Dermis blood vessel endothelial cell (primary cell): ENCODE measurements at places on chromosomes 6 and 20.

DNA sequence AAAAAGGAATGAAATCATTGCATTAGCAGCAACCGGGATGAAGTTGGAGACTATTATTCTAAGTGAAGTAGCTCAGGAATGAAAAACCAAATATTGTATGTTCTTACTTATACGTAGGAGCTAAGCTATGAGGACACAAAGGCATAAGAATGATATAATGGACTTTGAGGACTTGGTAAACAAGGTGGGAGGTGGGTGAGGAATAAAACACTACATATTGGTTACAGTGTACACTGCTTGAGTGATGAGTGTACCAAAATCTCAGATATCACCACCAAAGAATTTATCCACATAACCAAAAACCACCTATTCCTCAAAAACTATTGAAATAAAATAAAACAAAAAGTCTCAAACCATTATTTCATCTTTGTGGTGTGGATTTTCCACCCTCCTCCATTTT, 593.5 kb downstream of the TENT5A start:
- DNase-seq: no peak

GRCh38 chr6:23245572-23245971, 676.2 kb downstream of the HDGFL1 start:
- no peak for DNase-seq

GRCh38 chr20:48814633-48815032, 13.2 kb downstream of the PREX1 start:
- no peak for DNase-seq

DNA sequence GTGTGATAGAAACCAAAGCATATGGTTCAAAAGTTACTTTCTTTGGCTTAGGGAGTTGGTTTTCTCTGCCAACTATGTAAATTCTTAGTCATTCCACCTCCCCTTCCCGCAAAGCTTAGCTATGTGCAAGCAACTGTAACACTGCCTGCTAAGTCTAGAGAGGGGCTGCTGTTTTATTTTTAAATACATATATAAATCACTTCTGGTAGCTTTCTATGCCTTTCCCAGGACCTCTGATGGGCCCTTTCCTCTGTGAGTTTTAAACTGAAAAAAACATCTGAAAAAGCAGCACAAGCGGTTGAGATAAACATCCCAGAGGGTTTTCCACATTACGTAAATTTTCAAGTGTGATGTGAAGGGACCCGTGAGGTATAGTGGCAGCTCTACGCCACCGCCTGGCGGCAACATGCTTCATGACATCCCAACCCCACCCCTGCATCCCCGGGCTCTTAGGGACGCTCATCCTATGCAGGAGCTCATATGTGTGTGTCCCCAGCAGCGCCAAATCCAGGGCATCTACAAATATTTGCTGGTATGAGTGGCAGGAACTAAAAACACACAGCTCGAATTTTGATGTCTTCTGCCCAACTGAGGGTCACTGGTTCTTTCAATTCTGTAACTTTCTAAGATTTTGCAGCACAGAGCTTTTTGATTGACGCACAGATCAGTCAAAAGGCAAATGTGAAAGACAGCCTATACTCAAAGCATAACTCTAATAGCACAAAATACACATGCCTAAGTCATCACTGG, 12.7 kb downstream of the SAYSD1 start:
- peak; percentile 14 for DNase-seq
